ENCODE measurements at places on chromosomes 5 and 9. TPM values are rescaled to one million over a fixed set of nuclear protein-coding genes. Genes with fewer than 3 reads are reported as not detected.

GRCh38 chr9:73579823-73580222 is 428.2 kb downstream of the ANXA1 start:
- no peak overlapping the region for H3K4me3 ChIP-seq
- no peak overlapping the region for H3K27ac ChIP-seq
- no peaks in the 10 kb centered on the region for H3K36me3 ChIP-seq
- DNase-seq: no peak
- no peaks in the 10 kb centered on the region for H3K27me3 ChIP-seq

- DNase-seq: no peak
- H3K27me3 ChIP-seq: no peaks in the 10 kb centered on the region
- peaks cover 19% of the 10 kb centered on the region for H3K36me3 ChIP-seq
- peak overlapping the region; percentile 21 for H3K27ac ChIP-seq
- peaks cover 79% of the 10 kb centered on the region for H3K4me1 ChIP-seq
Observed at GRCh38 chr5:39022151-39022550, 52.0 kb downstream of the RICTOR start.

DNA sequence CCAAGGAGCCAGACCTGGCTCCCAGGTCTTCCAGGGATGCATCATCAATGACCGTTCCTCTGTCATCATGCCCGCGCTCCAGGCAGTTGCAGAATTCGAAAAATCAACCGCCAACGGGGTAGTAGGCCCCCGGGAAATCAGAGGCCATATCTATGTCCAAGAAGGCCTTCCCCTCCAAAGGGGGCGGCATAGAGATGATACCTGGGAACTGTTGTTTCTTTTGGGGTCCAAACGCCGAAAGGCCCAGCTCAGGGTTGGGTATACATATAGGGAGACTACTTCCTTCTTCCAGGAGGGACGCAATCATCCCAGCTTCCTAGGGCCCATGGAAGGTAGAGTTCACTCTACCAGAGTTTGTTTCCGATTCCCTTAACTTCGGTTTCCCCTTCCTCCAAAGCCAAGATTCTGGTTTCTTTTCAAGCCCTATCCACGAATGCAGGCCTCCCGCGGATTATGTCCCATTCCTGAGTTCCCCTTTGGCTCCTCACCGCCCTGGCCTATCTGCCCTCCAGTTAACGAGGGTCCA is 754 bp downstream of the DCAF12 start:
- H3K27me3 ChIP-seq: no peaks in the 10 kb centered on the region
- peak overlapping the region; percentile 86 for H3K4me3 ChIP-seq
- H3K27ac ChIP-seq: peak overlapping the region; percentile 92
- peaks cover 25% of the 10 kb centered on the region for H3K36me3 ChIP-seq
- peaks cover 65% of the 10 kb centered on the region for H3K4me1 ChIP-seq

- H3K4me1 ChIP-seq: peaks cover 6% of the 10 kb centered on the region
- no peak for DNase-seq
- no peak overlapping the region for H3K4me3 ChIP-seq
- H3K27ac ChIP-seq: no peak overlapping the region
Observed at GRCh38 chr9:3434594-3434993, 91.2 kb downstream of the RFX3 start.

- no peak for DNase-seq
- H3K36me3 ChIP-seq: no peaks in the 10 kb centered on the region
- no peaks in the 10 kb centered on the region for H3K27me3 ChIP-seq
- H3K4me3 ChIP-seq: no peak overlapping the region
- H3K4me1 ChIP-seq: peaks cover 29% of the 10 kb centered on the region
- no peak overlapping the region for H3K27ac ChIP-seq
Observed at GRCh38 chr5:143576711-143577484, 173.4 kb upstream of the NR3C1 start.

DNA sequence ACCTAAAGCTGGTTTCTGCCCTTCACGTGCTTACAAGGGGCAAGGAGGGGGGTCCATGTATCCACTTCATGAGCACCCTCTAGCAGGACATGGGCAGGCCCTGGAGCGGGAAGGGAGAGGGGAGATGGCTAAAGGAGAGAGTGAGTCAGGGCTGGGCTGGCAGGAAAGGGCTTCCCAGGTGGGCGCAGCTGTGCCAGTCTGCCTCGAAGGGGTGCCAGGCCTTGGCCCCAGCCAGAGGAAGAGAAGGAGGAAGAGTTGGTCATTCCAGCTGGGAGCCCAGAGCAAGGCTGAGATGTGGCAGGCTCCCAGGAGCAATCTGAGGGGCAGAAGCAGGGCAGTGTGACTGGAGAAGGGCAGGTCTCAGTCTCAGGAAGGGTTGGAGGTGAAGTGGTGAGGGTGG is 24.7 kb downstream of the TRIM14 start:
- DNase-seq: no peak
- H3K4me1 ChIP-seq: no peaks in the 10 kb centered on the region

- H3K4me1 ChIP-seq: peaks cover 10% of the 10 kb centered on the region
- DNase-seq: no peak
- no peak overlapping the region for H3K27ac ChIP-seq
- H3K36me3 ChIP-seq: peaks cover 83% of the 10 kb centered on the region
- H3K27me3 ChIP-seq: no peaks in the 10 kb centered on the region
Observed at GRCh38 chr5:103021314-103021713, 98.6 kb downstream of the GIN1 start.

- DNase-seq: no peak
- no peaks in the 10 kb centered on the region for H3K36me3 ChIP-seq
- H3K4me3 ChIP-seq: no peak overlapping the region
- no peaks in the 10 kb centered on the region for H3K27me3 ChIP-seq
Observed at GRCh38 chr5:163917747-163918146, 412.3 kb downstream of the MAT2B start.

DNA sequence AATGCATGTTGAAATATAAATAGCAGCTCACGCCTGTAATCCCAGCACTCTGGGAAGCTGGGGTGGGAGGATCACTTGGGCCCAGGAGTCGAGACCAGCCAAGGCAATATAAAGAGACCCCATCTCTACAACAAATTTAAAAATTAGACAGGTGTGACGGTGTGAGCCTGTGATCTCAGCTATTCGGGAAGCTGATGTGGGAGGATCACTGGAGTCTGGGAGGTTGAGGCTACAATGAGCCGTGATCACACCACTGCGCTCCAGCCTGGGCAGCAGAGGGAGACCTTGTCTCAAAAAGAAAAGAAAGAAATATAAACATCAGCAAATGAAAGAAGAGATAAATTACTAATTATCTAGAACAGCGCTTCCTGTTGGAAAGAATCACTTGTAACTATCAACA is 105.0 kb downstream of the MAPKAP1 start:
- no peak for DNase-seq
- H3K36me3 ChIP-seq: no peaks in the 10 kb centered on the region
- no peak overlapping the region for H3K4me3 ChIP-seq
- no peaks in the 10 kb centered on the region for H3K4me1 ChIP-seq
- no peak overlapping the region for H3K27ac ChIP-seq

ASTN2 gene
- 6.1 TPM for total RNA-seq

CFAP77 gene
- 2.5 TPM for total RNA-seq

SH2D3C gene
- 18.2 TPM for total RNA-seq

PGM5 gene
- total RNA-seq: 190 TPM

PHF24 gene
- total RNA-seq: 0.11 TPM

CXCL14 gene
- 0.49 TPM for total RNA-seq

PCDHGB7 gene
- total RNA-seq: 7.9 TPM

ANKRD33B gene
- 15.2 TPM for total RNA-seq
